Mesendoderm (in vitro differentiated cells): ENCODE measurements at places on chromosomes 2 and 18.

- no peak for DNase-seq
Measured at GRCh38 chr18:77118256-77119090, 14.1 kb downstream of the MBP start.

DNA sequence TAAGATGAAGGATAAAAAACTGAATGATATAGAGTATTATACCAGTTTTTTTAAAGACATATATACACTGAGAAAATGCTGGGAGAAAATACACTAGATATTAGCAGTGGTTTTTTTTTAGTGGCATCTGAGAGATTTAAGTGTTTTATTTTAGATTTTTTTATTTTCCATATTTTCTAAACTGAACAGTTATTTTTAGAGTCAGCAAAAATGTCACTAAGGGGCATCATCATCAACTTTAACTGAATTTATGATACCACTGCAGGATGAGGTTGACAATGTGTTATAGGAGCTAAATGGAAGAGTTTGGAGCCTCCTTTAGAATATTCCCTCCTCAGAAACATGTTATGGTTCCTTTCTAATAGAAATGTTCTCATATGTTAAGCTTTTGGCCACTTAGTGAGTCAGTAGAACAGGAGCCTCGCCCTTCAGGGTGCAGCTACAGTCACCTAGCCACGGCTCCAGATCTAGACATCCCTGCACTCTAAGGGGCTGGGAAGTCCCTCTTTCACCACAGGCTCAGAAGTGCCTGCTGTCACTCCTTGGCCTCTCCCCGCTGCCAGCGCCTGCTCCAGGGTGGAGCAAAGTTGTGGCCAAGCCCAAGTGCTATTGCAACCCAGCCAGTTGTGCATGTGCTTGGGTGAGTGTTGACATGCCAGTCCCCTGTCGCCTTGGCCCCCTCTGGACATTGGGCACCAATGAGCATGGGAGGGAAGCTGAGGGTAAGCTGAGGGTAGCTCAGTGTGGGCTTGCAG is 210.7 kb upstream of the RASGRP3 start:
- DNase-seq, result no peak

GRCh38 chr2:235614900-235615712 is 121.3 kb downstream of the AGAP1 start:
- DNase-seq, result no peak

DNA sequence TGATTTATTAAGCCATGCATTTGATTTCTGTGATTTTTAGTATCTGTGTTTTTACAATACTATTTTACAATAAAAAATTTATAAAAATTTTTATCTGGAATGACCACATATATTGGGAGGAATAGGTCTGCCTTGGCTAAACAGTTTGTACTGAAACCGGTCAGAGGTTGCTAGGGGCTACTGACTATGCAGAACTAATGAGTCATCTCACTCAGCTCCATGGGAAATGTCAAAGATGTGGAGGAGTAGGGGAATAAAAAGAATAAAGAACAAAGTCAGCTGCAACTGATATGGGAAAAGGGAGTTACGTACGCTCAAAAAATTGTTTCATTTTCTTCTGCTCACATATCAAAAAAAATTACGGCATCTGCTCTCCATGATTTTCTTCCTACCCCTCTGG is 8.6 kb upstream of the TMEM163 start:
- DNase-seq, result peak; percentile 44

GRCh38 chr2:231865222-231865621 is 61.0 kb downstream of the NPPC start:
- no peak for DNase-seq

DNA sequence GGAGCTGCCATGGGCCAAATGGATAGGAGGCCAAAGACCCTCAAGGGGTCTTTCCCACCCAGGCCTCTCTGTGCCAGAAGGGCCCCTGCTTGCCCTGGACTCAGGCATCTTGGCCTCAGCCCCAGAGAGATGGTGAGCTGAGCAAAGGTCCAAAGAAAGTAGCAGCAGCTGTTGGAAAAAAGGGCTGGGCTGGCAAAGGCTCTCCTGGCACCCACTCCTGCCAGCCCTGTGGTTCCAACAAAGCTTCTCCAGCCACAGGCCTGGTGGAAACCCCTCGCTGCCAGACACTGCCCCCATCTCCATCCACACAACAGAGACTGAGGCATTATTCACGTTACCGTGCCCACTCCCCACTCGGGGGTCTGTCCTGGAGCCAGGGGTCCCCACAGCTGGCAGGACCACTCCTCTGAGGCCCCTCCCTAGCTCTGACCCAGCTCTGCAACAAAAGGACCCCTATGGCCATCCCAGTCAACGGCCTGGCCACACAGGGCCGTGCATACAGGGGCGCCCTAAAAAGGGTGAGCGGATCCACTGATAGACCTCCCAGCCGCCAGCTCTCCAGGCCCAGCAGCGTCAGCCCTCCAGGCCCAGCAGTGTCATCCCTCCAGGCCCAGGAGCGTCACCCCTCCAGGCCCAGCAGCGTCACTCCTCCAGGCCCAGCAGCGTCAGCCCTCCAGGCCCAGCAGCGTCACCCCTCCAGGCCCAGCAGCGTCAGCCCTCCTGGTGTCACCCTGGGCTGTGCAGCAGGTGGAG is 10.1 kb downstream of the BIN1 start:
- no peak for DNase-seq

- no peak for DNase-seq
Measured at GRCh38 chr2:204881655-204882054, 336.4 kb downstream of the PARD3B start.
